Stimulated activated CD4-positive, alpha-beta T cell treated with anti-CD3 and anti-CD28 coated beads, Interleukin-2, amount 100 ng/mL, for 48 hours (primary cell): ENCODE measurements at places on chromosomes 5 and 9.

DNA sequence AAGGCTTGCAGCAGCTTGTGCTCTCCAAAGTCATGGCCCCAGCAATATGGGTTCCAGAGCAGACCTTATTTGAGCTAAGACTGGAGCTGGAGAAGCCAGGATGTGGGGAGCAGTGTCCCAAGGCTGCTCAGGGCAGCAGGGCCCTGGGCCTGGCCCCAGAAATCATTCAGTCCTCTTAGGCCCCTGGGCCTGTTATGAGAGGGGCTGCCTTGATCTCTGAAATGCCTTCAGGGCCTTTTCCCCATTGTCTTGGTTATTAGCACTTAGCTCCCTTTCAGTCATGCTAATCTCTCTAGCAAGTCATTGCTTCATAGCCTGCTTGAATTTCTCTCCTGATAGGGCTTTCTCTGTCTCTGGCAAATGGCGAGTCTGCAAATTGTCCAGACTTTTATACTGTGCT lies 9.1 kb downstream of the CATSPER3 start:
- DNase-seq, result no peak

DNA sequence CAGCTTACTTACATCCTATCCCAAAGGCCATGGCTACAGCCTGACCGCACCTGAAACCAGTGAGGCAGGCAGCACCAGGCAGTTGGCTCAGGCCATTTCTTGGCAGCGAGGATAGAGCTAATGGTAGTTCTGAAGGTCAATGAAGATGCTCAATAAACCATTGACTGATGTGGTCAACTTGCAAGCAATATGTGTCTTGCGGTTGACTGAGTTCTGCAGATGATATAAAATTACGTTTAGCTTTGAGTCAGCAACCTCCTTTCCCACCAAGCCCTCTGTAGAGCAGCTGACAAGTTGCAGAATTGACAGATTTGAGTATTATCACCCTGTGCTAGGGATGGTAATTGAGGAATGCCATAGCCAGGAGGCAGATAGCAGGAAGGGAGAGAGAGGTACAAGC lies 189.0 kb upstream of the PUM3 start:
- DNase-seq, result no peak

DNA sequence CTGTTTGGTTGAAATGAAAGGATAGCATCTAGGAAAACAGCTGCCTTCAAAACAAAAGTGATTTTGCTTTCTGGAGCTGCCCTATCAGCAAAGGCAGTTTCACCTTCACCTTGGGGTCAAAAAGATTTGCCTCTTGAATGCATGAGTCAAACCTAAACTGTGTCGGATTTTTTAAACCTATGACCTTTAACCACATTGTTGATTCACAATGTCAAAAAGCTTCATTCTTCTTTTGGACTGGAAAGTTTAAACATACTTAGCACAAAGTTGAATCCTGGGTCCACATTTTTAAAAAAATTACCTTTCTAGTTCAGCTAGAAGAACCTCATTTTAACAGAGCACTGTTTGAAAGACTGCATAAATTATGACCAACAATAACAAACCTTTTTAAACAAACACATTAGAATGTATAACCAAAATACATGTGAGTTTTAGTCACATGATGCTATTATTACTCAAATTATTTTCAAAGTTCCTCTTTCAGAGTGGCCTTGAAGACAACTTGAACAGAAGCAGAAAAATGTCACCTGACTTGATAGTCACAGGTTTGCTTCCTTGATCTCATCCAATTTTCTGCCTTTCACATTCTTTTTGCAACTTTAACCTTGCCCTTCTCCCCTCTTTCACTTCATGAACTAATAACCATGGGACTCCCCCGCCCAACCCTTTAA lies 109.7 kb upstream of the LHFPL2 start:
- no peak for DNase-seq

GRCh38 chr9:129598089-129598596 lies 22.8 kb downstream of the C9orf50 start:
- no peak for DNase-seq

DNA sequence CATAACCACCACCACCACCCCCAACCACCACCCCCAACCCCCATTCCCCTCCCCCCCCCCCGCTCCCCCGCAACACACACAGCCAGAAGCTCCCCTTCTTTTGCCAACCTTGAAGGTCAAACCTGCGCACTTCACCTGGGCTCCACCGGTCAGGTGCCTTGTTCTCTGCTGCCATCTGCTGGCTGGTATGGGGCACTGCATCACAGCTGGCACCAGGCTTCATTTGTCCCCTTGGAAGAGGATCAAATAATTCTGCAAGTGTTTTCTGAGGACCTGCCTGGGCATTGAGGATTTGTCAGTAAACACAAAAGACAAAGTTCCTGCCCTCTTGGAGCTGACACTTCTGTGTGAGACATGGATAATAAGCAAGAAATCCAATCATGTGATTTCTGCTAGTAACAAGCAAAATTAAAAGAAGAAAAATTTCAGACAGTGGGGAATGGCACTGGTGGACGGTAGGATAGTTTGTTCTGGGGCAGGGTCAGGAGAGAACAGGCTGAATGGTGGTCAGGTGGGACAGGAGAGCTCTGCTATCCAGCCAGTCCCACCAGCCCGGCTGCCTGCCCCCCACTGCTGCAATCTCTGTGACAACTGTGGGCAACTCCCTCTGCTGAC lies 55.6 kb upstream of the LMX1B start:
- DNase-seq, result peak; percentile 76

DNA sequence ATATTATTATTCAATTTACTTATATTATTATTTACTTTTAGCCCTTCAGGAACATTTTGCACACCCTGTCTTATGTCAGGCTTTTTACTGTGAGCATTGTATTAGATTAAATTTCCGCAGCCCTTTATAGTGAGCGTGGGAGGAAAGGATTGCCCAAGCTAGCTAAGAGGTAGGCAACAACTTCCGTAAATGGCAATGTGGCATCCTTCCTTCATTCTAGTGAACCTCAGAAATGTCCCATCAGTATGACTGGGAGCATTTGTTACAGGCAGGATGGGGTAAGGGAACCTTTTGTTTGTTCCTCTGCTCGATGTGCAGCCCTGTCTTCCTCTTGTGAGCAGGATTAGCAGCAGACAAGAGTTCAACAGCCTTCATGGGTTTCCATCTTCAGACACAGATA lies 6.2 kb upstream of the CD180 start:
- no peak for DNase-seq

GRCh38 chr5:117077142-117077541 lies 502.5 kb upstream of the SEMA6A start:
- no peak for DNase-seq

GRCh38 chr5:20213803-20214202 lies 225.8 kb upstream of the CDH18 start:
- no peak for DNase-seq

DNA sequence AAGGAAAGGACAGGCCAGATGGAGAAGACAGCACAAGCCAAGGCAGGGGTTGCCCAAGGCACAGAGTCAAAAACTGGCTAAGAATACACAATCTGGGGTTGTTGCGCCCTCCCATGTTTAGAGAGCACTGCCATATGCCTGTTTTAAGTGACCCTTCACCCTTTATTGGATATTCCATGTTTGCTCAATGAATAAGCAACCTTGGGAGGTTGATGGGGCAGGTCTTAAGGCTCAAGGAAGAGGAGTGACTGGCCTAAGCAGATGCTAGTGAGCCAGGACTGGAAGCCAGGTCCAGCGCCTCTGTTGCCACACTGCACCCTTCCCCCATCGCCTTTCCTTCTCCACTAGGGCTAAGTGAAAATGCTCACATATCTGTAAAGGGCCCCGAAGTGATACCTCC lies 6.7 kb downstream of the TXN start:
- DNase-seq, result no peak

DNA sequence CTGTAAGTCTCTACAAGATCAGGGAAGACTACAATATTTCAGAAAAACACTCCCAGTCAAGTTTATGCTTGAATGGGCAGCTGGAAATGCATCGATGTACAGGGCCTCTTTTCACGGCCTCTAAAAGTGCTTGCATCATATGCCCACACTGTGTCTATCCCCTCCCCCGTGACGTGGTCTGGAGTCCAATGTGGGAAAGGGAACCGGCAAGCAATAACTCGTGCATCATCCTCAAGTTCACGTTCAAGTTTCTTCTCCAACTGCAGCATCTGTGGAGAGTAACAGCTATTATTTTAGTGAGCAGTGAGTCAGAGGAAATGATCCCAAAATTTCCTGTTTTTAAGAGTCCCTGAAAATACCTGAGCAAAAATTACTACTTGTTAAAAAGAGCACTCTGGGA lies 22.3 kb downstream of the ATPSCKMT start:
- no peak for DNase-seq

GRCh38 chr5:2355859-2356258 lies 395.6 kb downstream of the IRX2 start:
- no peak for DNase-seq

DNA sequence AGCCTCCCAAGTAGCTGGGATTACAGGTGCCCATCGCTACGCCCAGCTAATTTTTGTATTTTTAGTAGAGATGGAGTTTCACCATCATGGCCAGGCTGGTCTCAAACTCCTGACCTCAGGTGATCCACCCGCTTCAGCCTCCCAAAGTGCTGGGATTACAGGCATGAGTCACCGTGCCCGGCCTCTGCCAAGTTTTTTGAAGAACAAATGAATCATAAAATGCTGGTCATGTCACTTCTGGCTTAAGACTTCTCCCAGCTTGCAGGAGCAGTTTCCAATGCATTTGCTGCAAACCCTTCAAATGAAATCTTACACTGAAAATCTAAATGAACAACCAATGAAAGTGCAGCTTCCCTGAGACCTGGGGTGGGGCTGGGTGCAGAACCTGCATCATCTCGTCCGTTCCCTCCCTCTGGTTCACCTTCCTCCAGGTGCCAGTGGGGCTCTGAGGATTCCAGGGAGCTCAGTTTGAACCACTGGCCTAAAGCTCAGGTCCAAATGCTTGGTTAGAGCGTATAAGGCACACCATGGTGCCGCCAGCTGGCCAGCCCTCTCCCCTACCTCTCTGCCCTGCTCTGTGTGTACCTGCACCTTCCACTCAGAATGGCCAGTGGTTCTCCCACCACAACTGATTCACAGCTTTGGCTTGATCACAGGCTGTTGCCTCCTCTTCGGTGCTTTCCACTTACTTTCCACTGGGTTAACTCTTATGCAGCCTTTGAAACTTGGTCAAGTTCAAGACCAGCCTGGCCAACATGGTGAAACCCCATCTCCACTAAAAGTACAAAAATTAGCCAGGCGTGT lies 39.8 kb upstream of the FUBP3 start:
- DNase-seq, result no peak

DNA sequence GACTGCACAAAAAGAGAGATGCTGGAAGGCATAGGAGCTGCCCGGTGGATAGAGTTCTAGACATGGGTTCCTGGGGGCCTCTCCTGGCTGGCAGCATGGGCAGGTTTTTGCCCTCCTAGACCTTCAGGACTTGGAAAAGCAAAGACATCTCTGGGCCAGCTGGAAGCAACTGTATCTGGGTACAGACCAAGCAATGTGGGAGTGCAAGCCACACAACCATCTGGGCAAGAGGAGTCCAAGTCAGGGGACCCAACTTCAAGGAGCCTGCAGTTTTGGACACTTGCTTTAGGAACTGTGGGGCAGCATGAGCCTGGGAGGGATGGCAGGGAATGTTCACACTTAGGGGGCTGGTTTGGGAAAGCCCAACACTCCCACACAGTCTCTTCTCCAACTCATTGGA lies 323.3 kb downstream of the GADD45G start:
- no peak for DNase-seq

DNA sequence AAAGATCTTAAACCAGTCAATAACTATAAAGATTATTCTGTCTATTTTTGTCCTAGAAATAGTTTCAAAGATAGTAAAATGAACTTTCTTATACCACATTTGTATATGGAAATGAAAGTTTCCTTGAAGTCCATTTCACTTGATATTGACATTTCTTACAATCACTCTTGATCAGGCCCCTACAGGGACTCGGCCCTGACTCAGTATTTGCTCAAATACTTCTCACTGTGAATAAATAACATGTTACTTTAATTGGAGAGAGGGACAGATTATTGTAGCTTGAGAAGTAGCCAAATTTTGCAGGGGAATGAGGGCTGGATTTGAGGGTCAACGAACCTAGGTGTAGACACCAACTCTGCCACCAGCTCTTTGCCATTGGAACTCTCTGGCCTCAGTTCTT lies 25.6 kb upstream of the SMARCA2 start:
- DNase-seq, result no peak

GRCh38 chr9:70020991-70021571 lies 22.6 kb upstream of the MAMDC2 start:
- no peak for DNase-seq

- no peak for DNase-seq
These were observed 23.6 kb downstream of the PRRC2B start for GRCh38 chr9:131417264-131418142.

GRCh38 chr5:55421074-55421529 lies 113.3 kb downstream of the MTREX start:
- DNase-seq, result no peak

DNA sequence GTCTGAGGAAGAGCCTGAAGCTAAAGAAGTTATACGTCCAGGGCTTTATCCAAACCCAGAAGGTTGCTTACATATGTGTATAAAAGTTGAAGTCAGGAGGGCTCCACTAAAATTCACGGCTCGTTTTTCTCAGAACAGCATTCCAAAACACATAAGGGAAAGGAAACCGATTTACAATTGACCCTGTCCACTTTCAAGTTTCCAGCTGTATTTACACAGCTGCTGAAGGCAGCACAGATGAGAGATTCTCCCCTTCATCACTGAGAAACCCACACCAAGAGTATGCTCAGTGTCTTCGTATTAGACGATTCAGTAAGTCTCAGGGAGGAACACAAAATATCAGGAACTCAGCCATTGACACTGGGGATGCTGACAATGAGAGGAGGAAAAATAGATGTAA lies 5.9 kb upstream of the NREP start:
- DNase-seq, result no peak

DNA sequence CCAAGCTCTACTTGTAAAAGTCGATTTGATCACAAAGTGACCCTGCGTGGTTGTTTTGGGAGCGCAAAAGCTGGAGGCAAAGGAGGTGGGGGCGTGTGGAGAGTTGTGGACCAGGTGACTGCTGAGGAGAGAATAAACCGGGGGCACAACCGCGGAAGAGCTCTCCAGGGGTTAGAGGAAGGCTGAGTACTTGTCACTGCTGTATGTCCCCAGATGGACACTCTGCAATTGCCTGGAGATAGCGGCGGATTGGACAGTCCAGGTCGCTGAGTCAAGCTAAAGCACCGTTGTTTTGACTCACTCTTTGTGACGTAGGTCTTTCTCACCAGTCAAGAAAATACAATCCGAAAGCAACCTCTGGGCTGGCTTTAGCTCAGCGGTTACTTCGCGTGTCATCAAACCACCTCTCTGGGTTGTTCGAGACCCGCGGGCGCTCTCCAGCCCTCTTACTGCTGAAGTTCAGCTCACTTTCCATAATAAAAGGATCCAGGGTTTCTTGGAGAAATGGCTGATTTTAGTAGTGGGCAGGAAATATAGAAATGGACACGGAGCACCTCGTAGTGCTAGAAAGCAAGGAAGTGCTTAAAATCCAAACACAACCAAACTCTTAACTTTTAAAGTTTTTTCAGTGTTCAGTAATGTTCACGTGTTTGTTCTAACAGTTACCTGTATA lies 25.7 kb downstream of the ZMAT2 start:
- peak; percentile 75 for DNase-seq

DNA sequence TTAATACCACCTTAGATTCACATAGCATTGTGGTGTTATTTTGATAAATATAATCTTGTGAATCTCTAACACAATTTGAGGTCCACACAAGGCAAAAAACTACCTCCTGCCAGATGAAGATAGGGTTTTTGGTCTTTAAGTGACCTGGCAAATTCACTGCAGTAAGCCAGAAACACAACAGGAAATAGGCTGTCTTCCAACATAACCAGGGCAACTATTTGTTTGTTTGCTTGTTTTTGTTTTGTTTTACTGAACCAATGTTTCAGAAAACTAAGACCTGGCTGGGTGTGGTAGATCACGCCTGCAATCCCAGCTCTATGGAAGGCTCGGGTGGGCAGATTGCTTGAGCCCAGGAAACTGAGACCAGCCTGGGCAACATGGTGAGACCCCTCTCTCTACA lies 95.5 kb downstream of the USP20 start:
- no peak for DNase-seq
